IMR-90 (cell line): ENCODE measurements at places on chromosomes 2 and 18. TPM values are rescaled to one million over a fixed set of nuclear protein-coding genes. Genes with fewer than 3 reads are reported as not detected.

The ATRAID gene
- 138 and 144 TPM in 2 replicates for total RNA-seq

The CDKL4 gene
- total RNA-seq: 0.28 TPM in 1 of 2 replicates, not detected in the other

The SULT1C2 gene
- total RNA-seq: not detected in 2 replicates

The RBM45 gene
- 17.9 and 18.1 TPM in 2 replicates for total RNA-seq

The GPR39 gene
- 7.2 and 9.0 TPM in 2 replicates for total RNA-seq

The EXOC6B gene
- total RNA-seq: 29.4 and 29.7 TPM in 2 replicates

The MROH2A gene
- not detected in 2 replicates for total RNA-seq

The GORASP2 gene
- 53.1 and 60.5 TPM in 2 replicates for total RNA-seq

The PLGLB1 gene
- 0.18 and 0.28 TPM in 2 replicates for total RNA-seq

The CACNB4 gene
- 0.28 and 0.36 TPM in 2 replicates for total RNA-seq

The RELCH gene
- total RNA-seq: 45.5 and 52.5 TPM in 2 replicates

The HTR2B gene
- 0.56 and 0.72 TPM in 2 replicates for total RNA-seq

The DYNC1I2 gene
- 114 and 140 TPM in 2 replicates for total RNA-seq

The CNTNAP5 gene
- not detected in 2 replicates for total RNA-seq
